ENCODE measurements at places on chromosomes 12 and 14.
A peak's percentile ranks its signal among the peaks of the same experiment; 100 is the strongest.

DNA sequence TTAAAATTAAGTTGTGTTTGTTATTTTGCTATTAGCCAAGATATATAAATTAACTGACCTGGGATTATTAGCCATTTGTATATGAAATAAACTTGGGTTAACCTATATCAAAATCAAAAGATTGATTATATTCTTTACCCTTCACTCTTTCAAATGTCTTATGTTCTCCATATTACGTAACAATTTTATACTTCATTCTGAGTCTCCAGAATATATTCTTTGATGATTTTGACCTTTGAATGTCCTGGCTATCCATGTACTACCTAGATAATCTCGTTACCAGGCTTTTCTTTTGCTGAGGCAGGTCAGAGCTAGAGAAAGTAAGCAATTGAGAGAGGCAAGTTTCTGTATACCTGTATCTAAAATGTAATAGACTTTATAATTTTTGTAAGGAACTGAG, 3.6 kb downstream of the PPM1A start:
- DNase-seq: no peak

- no peak for DNase-seq
Measured at GRCh38 chr12:127479256-127479655, 787.7 kb upstream of the TMEM132C start.

- peak; percentile 31 for DNase-seq
Measured at GRCh38 chr12:116222358-116222757, 55.1 kb downstream of the MED13L start.

- no peak for DNase-seq
Measured at GRCh38 chr14:102424923-102425322, 62.2 kb downstream of the TECPR2 start.

DNA sequence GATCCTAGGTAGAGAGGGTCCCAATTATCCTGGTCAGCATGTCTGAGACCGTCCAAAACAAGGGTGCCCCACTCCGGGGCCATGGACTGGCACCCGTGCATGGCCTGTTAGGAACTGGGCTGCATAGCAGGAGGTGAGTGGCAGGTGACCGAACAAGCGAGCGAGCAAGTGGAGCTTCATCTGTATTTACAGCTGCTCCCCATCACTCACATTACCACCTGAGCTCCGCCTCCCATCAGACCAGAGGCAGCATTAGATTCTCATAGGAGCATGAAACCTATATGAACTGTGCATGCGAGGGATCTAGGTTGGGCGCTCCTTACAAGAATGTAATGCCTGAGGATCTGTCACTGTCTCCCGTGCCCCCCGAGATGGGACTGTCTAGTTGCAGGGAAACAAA, 44.4 kb upstream of the TMCC3 start:
- no peak for DNase-seq

GRCh38 chr14:71394386-71394785, 487.1 kb downstream of the PCNX1 start:
- DNase-seq: no peak

- no peak for DNase-seq
Measured at GRCh38 chr14:29264865-29265264, 498.3 kb downstream of the FOXG1 start.

DNA sequence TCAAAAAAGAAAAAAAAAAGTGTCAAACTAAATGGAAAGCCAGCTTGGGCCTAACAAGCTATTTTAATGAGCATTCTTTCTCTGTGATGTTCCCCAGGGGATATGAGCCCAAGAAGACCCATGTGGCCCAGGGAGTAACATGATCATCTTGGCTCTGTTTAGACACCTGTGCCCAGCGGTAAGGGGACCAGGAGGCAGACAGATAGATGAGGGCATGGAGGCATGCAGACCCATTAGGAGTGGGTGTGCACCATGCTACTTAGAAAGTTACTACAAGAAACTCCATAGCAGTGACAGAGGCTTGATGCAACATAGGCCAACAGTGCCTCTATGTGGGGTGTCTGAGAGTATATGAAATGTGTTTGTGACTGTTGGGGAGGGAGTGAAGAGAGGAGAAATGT, 3.1 kb upstream of the CREBL2 start:
- no peak for DNase-seq

GRCh38 chr12:93336291-93336741, 41.4 kb upstream of the NUDT4 start:
- no peak for DNase-seq

GRCh38 chr12:83122623-83122934, 435.9 kb downstream of the TMTC2 start:
- DNase-seq: no peak

GRCh38 chr14:79285263-79285662, 926.0 kb downstream of the DIO2 start:
- no peak for DNase-seq

GRCh38 chr14:74959596-74960180, 4.3 kb upstream of the PGF start:
- no peak for DNase-seq

- no peak for DNase-seq
Measured at GRCh38 chr14:23385642-23386265, 8.9 kb downstream of the CMTM5 start.

GRCh38 chr12:18861287-18861858, 123.5 kb downstream of the CAPZA3 start:
- DNase-seq: no peak

GRCh38 chr12:20740972-20741371, 45.8 kb downstream of the SLCO1C1 start:
- no peak for DNase-seq

DNA sequence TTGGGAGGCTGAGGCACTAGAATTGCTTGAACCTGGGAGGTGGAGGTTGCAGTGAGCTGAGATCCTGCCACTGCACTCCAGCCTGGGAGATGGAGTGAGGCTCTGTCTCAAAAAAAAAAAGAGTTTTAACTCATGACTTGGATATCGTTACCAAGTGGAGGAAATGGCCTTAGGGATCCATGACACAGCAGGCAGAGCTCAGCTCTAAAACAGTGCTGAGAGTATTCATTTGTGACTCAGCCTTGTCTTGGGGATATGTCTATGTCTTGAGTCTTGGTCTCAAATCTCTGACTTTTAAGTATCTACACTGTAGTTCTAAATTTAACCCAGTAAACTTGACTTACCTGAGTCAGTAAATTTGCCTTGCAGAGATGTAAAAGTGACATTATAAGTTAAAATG, 8.8 kb upstream of the PEX5 start:
- DNase-seq: no peak

- no peak for DNase-seq
Measured at GRCh38 chr14:86712176-86712575, 1182.2 kb downstream of the FLRT2 start.

DNA sequence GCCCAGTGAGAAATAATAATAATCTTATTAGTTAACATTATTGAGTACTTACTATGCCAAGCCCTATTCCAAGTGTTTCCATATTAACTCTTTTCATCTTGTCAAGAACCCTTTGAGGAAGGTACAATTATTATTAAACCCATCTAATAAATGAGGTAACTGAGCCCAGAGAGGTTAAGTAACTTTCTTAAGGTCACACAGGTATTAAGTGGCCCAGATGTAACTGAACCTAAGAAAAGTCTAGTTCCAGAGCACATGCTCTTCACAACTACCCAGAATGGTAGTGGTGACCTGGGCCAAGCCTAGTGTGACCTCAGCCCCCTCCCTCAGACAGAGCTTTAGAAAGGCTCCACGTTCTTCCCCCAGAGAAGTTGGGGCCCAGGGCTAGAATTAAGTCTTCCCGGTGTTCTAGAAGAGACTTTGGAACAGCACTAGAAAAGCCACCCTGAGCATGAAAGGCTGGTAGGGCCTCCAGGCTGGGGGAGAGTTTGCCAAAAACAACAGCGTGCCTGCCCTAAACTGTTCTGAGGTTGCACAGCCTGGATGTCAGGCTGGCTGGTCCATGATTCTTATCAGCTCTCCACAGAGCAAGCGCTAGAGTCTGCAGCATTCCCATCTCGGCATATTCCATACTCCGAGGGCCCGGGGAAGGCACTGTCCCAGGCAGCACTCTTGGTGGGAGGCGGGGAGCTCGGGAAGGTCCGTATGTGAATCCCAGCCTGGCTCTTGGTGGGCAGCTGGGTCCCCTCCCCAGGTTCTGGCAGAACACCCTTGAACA, 41.3 kb upstream of the CTDSP2 start:
- DNase-seq: no peak

- no peak for DNase-seq
Measured at GRCh38 chr14:66022526-66022925, 463.6 kb upstream of the CCDC196 start.

DNA sequence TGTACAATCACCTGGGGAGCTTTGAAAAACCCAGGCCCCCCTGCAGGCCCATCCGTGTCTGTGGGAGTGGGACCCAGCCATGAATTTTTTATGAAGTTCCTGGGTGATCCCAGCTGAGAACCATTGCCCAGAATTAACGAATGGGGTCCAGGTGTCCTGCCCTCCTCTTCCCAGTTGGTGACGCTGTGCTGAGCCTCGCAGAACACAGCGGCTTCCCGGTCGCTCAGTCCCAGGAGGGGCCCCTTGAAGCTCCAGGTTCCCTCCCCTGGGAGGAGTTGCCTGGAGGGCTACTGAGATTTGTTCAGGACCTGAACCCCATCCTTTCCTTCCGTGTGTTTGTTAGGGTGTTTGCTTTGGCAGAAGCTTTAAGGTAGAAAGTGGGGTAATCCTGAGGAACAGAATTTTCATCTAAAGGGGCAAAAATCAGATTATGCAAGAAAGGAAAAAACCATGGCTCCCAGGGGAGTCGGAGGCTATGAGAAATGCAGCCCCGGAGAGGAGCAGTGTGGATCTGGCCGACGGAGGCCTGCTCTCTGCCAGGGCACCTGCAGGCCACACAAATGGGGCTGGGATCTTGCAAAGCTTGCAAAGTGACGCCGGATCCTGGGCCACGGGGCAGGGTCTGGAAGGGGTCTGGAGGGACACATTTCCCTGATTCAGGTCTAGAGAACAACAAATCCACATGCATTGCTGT, 164.7 kb upstream of the PRMT8 start:
- no peak for DNase-seq

GRCh38 chr14:21099596-21099985, 1.1 kb upstream of the ZNF219 start:
- DNase-seq: no peak

GRCh38 chr12:46367351-46368029, 5.1 kb downstream of the SLC38A2 start:
- DNase-seq: no peak

DNA sequence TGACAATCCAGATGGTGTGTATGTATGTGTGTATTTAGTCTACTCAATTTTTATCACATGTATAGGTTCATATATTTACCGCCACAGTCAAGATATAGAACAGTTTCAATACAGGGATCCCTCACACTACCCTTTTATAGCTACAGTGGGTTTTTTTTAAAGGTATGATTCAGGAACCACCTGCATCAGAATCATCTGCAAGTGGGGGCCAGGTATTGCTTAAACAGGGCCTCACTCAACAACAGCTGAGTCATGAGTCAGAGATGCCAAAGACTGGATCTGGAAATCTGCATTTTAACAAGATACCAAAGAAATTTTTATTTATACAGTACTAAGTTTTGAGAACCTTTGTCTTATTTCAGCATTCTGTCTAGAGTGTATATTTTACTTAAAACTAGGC, 117.6 kb downstream of the SLC35F4 start:
- no peak for DNase-seq

DNA sequence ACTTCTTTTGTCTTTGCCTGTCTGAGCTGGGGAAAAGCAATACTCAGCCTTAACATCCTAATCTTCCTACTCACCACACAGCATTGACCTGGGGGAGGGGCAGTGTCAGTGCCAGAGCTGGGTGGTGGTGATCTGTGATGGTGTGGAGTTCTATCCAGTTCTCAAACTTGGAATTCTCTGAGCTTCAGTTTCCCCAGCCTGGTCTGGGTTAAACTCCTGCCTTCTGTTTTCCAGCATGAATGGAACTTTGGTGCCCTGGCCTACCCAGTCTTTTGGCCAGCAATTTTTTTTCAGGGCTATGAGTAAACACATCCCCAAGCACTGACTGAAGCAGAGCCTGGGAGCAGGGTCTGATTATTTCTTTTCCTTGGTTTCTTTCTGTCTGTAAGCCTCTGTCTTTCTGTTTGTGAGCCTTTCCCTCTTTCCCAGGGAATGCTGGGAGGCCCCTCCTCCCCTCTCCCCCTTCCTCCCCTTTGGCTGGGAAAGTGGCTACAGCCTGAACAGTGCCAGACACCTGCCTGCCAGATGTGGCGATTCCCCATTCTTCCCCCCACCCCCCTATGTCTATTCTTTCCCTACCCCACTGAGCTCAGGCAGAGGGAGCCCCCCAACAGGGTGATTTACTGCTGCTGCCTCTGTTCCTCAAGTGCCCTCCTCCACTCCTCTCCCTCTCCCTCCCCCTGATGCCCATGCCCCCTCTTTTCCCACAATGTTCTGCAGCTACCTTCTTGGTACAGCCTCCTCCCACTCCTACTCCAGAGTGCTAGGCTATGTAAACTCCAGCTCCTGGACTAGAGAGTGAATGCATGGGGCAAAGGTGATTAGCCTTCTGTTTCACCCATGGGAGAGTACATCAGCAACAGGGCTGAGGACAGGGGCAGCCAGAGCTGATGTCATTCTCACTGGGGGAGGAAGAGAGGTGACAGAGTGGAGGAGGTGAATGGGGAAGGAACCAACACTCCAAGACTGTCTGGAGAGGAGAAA, 11.1 kb downstream of the GPR84 start:
- no peak for DNase-seq

DNA sequence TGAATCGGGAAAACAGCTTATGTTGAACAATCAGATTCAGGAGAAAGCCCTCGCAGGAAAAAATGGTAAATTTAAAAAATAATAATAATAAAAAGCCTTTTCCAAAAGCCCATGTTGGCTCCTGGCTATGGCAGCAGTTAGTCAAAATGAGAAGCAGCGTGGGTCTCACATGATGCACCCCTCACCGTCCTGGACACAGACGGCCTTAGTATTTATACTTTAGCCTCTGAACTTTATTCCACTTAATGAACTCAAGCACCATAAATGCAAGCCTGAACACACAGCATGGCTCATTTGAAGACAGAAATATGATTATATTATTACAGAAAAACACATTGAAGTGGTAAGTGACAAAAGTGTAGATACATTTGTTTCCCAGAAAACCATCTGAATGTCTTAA, 160.9 kb downstream of the RIMBP2 start:
- DNase-seq: no peak

GRCh38 chr12:62647586-62647985, 181.0 kb downstream of the MON2 start:
- no peak for DNase-seq

Data from activated T-cell treated with anti-CD3 and anti-CD28 coated beads for 24 hours (primary cell).